ENCODE measurements at places on chromosomes 11 and 22.

DNA sequence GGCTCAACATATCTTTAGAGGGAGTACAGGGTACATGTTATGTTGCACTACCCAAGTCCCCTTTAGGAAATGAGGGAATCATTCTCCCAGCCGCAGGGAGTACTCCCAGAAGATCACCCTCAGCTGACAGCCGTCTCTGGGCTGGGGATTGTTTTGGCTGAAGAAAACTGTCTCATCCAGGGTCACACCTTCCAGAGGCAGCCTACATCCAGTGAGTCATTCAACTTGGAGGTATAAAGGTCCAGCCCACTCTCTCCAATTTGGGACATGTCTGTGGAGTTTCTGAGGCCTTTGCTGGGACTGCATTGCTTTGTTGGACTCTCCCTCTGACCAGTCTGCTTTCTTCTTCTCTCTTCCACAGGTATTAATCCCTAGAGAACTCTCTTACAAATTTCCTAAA is 42.1 kb downstream of the RASSF10 start:
- no peak for DNase-seq

GRCh38 chr22:33401291-33401690 is 343.1 kb upstream of the SYN3 start:
- no peak for DNase-seq

- DNase-seq: no peak
Measured at GRCh38 chr11:121567995-121568394, 115.2 kb upstream of the SORL1-AS1 start.

GRCh38 chr22:44199164-44199563 is 18.4 kb downstream of the PARVG start:
- no peak for DNase-seq

DNA sequence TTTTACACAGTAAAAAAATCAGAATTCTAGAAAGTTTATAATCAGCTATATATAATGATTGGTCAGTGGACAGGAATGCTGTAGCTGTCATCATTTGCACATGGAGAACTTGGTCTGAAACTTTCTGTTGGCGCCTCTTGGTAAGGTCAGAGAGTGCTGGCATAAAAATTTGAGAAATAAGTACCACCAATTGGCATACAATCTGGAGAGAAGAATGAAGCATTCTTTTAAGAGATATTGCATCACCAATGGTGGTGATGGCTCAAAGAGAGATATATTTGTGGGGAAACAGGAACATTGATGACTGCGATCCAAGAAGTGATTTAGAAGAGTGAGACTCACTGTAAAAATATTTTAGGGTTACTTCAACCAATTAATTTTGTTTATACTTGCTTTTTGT is 19.8 kb upstream of the OOSP1 start:
- no peak for DNase-seq

DNA sequence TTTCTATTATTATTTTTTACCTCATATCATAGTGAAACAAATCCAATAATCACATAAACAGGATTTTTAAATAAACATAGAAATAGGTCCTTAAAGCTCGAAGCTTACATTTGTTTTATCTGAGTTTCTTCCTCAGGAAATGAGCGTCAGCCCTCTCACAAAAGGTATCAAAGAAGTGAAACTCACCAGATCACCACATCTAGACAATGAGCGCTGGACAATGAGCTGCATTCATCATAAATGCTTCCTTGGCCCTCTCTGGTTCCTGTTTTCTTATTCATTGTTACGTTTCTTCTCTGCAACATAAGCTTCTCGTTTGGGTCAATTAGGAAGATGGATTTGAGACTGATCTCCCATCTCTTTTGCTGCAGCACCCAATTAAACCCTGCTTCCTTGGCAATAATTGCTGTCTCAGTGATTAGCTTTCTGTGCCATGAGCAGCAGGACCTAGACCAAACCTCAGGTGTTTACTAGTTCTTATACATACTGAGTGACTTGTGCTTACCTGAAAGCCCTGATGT is 649.9 kb upstream of the LUZP2 start:
- no peak for DNase-seq

Measured in NCI-H748 treated with DMSO at 0.1 percent for 48 hours (cell line).